HT-29 (cell line): ENCODE measurements at places on chromosomes 3 and 15.
A peak's percentile ranks its signal among the peaks of the same experiment; 100 is the strongest.

- no peak for DNase-seq
Observed at GRCh38 chr3:58540176-58540858, 3.3 kb upstream of the ACOX2 start.

DNA sequence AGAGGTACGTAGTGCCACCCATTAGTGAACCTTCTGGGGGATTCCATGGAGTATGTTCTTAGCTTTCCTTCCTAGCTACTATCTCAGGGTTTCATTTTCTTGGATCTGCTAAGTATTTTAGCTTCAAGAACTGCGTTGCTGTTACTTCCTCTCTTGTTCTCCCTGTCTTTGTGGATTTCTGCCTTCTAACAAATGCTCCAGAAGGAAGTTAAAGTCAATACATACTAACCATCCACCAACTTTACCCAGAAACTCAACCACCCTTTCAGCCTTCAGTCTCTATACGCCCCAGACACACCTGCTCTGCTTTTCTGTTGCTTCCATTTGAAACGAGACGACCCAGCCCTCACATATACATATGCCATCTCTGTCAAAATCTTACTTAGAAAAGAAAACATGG, 2.4 kb upstream of the KLF13 start:
- DNase-seq, result no peak

- DNase-seq, result no peak
Observed at GRCh38 chr3:24845524-24846155, 351.0 kb upstream of the THRB start.

GRCh38 chr3:17514597-17514996, 227.8 kb downstream of the TBC1D5 start:
- DNase-seq, result no peak

DNA sequence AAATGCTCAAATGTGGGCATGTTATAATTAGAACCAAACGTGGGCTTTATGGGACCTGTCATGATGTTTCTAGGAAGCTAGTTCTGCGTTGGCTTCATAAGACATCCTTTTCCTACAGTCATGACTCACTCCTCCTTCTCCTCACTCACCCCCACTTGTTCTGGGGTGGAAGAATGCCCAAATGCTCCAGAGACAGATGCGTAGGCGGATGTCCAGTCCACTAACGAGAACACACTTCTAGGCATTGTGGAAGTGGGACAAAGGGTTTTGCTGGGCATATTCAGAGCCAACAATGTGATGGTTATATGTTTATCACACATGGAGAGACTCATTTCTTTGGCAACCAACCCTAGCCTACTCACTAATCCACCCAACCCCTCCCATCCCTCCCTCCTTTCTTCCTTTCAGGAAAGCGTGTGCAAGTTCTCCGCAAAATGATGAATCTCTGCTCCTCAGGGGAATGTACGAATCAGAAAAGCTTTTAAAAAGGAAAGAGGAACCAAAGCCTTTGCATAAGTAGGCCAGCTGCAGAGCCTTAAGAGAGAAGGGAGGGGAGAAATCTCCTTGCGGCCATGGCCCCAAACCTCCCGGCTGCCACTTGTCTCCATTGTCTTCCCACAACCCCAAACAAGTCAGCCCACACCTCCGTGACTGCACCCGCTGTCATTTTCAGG, 123.0 kb upstream of the SPRED1 start:
- DNase-seq, result peak; percentile 70

GRCh38 chr3:4739289-4740236, 239.7 kb upstream of the BHLHE40 start:
- DNase-seq, result no peak

DNA sequence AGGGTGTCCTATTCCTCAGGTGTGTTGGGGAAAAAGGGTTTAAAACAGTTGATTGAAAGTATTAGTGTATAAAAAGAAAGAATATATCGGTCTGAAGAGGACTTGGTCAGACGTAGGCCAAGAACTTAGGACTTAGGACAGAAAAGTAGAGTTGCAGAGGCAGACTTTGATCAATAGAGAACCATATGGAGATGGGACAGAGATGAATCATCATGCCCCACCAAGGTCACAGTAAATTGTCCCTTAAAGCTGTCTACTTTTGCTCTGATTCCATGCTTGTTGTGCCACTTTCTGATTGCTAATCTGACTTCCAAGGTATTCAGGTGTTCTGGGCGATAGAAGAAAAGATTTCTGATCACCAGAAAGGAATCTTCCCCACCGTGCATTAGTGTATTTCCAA, 52.9 kb upstream of the ZDHHC23 start:
- no peak for DNase-seq

GRCh38 chr3:2851361-2851760, 258.8 kb downstream of the IL5RA start:
- DNase-seq, result no peak

GRCh38 chr3:89375451-89375850, 268.0 kb downstream of the EPHA3 start:
- DNase-seq, result no peak

DNA sequence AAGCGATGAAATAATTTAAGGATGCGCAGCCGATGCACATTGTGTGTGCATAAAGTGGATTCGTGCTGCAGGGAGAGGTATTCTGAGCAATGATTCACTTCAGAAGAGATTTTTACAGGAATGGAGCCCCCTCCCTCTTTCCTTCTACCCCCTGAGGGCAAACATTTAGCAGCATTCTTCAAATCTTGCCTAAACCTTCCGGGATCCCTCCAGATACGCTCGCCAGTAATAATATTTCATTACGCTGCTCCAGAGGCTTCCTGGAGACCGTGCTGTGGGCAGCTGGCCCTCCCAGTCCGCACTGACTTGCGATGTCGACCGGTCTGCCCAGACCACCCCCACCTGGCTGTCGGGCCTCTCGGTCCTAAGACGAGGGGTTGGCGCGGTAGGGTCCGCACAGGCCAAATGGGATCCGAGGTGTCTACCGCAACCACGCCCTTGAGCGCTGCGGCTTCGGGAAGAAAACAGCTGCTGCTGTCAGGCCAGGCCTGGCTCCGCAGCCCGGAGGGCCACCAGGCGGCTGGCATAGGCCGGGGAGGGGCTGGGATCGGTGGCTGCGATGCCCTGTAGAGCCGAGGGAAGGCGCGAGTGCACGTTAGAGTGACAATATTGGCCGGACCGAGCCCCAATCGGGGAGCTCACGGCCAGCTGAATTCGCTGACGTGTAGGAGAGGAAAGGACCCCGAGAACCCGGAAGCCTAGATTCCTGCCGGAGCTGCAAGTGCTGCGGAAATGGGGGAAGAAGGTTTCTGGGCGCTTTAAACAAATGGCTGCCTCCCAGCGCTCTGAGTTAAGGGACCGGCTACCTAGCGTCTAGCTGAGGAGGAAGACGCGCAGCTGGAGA, 14.3 kb downstream of the ZIC4 start:
- DNase-seq, result no peak
